Cardiac ventricle fibroblast (primary cell): ENCODE measurements at places on chromosomes 16 and 17. TPM values are rescaled to one million over a fixed set of nuclear protein-coding genes. Genes with fewer than 3 reads are reported as not detected.

Gene ALDH3A1
- 0.73 and 4.0 TPM in 2 replicates for total RNA-seq

Gene SLC6A2
- total RNA-seq = not detected in 2 replicates

Gene ELMO3
- 0.06 and 0.83 TPM in 2 replicates for total RNA-seq

Gene COX10
- total RNA-seq = 9.5 and 12.0 TPM in 2 replicates

Gene SLC4A1
- not detected in 2 replicates for total RNA-seq

Gene CSH2
- total RNA-seq = not detected in 2 replicates

Gene TBC1D3G
- not detected in 2 replicates for total RNA-seq

Gene PDILT
- total RNA-seq = 0.19 and 1.1 TPM in 2 replicates

Gene PABPN1L
- total RNA-seq = not detected in 2 replicates
